ENCODE measurements at places on chromosomes 12 and 14.

DNA sequence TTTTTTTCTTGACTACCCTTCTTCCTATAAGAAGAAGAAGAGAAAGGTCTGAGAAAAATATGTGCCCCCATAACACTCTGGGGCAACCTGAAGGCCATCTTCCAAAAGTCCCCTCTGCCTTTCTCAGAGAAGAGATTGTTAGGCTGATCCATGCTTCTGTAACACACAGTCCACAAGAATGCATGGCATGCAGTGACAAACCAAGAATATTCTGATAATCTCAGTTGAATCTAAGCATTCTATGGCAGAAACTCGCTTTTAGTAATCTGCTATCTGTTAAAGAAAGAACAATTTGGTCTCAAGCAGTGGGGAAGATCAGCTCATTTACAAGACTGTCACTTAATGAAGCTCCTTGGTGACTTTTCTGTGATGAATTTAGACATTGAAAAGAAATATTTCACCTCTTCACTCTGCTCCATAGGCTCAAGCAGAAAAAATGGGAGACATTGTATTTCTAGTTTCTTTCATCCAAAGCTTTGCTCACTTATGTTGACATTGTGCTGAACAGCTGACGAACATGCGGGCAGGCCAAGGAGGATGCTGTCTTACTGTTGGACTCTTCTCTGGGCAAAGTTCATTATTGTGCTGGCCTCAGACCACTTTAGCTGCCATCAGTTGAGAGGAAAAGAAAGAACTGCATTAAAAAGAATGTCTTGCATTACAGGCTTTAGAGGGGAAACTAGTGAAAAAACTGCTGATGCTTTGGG, 957.1 kb downstream of the DIO2 start:
- peak; percentile 7 for DNase-seq

DNA sequence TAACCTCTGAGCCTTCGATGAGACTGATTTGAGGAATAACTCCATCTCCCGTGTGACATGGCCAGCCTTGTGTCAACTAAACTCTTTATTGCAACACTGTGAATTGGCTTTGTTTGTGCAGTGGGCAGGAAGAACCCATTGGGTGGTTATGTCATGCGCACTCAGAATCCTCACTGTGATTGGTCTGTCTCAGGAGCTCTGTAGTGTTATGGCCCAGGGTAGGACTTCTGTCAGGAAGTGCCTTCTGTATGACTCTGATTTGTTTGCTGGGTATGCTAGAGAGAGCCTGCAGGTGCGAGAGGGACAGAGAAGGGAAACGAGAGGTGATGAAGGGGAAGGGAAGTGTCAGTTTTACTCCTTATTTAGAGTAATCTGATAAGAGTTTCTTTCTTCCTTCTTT, 71.5 kb upstream of the DCD start:
- DNase-seq, result no peak

GRCh38 chr14:81268016-81268416, 47.3 kb upstream of the GTF2A1 start:
- DNase-seq, result no peak

DNA sequence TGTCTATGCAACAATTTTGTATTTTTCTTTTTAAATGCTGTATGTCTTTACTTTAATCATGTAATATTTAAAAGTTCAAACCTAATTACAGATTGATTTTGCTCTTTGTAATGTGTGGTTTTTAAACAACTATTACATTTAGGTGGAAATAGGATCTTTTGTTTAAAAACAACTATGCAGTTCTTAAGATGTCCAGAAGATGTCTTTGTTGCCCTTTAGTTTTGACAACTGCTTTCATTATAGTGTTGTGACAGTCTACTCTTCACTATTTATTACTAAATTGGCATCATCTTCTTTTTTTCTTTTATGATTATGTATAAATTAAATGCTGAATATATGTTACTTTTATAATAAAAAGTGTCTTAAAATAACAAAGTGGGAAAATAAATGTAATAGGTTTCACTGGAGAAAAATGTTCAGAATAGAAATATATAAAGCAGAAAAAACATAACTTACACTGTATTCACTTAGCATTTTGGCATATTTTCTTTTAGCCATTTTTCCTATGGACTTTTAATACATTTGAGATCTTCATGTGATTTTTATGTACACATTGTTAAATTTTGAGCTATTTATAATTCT, 27.1 kb upstream of the PCNX4 start:
- DNase-seq, result peak; percentile 70

GRCh38 chr12:53425515-53426150, 2.0 kb downstream of the AMHR2 start:
- DNase-seq, result no peak

GRCh38 chr14:100678469-100678828, 48.2 kb upstream of the DLK1 start:
- DNase-seq, result peak; percentile 31

DNA sequence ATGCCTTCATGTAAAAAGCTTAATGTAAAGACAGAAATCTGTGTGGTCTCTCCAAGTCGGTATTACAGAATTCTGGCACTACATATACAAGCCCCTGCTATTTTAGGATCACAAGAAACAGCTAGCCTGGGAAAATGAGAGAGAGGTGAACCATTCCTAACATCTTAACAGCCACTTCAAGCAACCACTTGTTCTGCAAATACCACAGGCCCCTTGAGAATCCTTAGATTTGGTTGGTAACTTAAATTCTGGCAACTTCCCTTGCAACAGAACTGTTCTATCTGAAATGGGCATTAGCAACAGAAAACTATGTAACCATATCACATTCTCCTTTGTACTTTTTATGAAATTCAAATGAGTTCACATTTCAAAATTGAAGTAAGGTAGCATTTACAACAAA, 68.5 kb downstream of the SPPL3 start:
- peak; percentile 40 for DNase-seq

DNA sequence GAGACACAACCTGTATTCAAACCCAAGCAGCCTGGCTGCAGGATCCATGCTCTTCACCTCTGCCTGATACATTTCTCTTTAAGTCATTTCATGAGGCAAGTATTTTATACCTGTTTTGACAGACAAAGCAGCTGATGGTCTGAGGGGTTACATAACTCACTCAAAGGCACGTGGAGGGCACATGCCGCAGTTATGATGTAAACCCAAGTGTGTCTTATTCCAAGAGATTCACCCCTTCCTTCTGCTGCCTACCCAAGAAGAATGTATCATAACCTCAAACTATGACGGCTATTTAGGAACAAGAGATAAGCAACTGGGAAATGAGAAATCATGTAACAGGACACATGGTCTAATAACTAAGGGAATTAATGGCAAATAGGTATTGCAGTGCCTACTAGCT, 329.8 kb upstream of the TMPO start:
- DNase-seq, result no peak

- no peak for DNase-seq
Measured at GRCh38 chr14:36655571-36655962, 6.1 kb upstream of the PAX9 start.

GRCh38 chr14:95238487-95239298, 81.0 kb downstream of the CLMN start:
- DNase-seq, result no peak

- no peak for DNase-seq
Measured at GRCh38 chr12:67056329-67056728, 212.8 kb upstream of the CAND1 start.

DNA sequence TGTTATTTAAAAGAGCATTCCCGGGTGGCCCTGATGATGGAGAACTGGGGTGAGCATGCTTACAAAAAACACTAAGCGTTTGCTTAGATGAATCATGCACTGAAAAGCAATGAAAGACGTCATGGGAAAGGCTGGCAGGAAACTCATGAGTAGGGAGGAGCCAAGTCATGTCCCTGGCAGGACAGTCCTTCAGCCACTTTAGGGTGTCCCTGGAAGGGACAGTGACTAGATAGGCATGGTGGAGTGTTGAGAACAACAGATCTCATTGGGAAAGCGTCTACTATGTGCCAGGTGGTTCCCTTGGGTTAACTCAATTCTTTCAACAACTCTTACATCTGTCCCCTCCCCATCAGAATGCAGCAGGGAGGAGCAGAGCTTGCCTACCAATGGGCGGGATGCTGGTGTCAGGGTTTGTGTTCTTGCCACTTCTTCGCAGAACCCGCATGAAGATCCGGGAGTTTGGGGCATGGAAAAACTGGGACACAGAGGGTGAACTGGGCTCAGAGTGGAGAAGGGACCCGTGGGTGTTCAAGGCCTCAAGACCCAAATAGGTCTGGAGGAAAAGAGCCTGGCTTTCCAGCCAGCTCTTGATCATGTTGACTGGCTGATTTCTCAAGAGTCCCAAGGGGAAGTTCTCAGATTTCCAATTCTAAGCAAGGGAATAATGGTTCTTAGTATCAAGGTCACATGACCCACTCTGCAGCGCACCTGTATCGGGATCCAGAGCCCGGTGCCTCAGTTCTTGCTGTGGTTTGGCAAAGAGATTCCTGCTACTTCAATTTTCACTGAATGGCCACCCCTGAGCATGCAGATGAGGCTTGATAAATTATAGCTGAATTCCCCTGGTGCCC, 653.9 kb upstream of the TBX3 start:
- DNase-seq, result peak; percentile 87

- no peak for DNase-seq
Measured at GRCh38 chr12:47269916-47270315, 190.2 kb upstream of the AMIGO2 start.

GRCh38 chr12:46260913-46261476, 7.8 kb downstream of the SLC38A1 start:
- DNase-seq, result no peak

- DNase-seq, result no peak
Measured at GRCh38 chr14:36626151-36626550, 35.5 kb upstream of the PAX9 start.

- DNase-seq, result no peak
Measured at GRCh38 chr12:75746621-75747020, 235.2 kb upstream of the KRR1 start.

- no peak for DNase-seq
Measured at GRCh38 chr14:35754671-35755070, 54.4 kb downstream of the RALGAPA1 start.

DNA sequence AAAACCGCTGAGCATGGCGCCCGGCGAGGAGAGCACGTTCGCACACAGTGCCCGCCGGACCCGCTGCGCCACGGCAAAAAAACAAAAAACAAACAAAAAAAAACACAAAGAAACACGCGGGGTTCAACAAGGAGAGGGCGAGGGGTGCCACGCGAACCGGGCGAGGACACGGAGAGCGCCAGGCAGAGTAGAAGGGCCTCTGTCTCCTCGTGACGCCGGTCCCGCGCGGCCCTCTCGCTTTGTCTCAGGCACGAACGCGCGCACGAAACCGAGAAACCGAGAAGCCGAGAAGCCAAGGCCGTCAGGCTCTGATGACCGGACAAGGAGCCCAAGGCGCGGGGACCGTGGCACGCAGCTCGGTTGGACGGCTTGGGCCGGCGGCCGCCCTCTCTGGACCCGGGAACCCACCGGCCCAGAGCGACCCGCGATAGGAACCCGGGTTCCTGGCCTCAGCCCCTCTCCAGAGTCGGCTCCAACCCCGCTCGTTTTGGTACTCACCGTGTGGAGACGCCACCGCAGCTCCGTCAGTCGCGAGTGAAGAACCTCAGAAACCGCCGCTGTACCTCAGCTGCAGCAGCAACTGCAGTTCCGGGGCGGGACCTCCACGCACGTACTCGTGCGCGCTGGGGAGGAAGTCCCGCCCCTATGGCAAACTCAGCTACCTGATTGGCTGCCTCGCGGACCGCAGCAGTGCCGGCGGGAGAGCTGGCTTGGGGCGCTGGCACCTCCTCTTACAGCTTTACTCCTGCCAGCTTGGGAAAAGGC, at the start of the genes DDX24 and IFI27L1:
Gene DDX24 (minus strand): TSS at position 582 of the 765 bp plus-strand sequence. CDS start 1,460 bp downstream, outside the sequence.
Gene IFI27L1 (plus strand): TSS at position 690 of the 765 bp plus-strand sequence. CDS start 15,628 bp downstream, outside the sequence.
- DNase-seq, result peak; percentile 93
